ENCODE measurements at places on chromosomes 6 and 20.

DNA sequence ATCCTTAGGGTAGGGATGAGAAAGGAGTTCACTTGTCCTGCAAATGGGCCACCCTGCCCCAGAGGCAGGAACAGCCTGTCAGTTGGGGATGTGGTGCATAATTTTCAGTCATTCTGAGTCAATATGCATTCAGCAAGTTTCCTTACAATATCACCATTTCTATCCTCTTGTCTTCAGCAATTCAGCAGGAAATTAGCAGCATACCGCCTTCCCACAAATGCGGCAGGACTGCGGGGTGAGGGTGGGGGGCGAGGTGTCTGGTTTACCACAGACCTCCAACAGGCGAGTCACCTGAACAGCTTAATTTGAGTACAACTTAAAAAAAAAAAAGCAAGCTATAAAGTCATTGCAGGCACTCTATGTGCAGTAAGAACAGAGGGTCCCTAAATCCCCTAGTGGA is 126.8 kb downstream of the MAP3K7 start:
- no peak for DNase-seq

- no peak for DNase-seq
These were observed 482.1 kb upstream of the CITED2 start for GRCh38 chr6:139856562-139856961.

- DNase-seq = no peak
These were observed 35.3 kb downstream of the TRIM38 start for GRCh38 chr6:25997921-25998320.

DNA sequence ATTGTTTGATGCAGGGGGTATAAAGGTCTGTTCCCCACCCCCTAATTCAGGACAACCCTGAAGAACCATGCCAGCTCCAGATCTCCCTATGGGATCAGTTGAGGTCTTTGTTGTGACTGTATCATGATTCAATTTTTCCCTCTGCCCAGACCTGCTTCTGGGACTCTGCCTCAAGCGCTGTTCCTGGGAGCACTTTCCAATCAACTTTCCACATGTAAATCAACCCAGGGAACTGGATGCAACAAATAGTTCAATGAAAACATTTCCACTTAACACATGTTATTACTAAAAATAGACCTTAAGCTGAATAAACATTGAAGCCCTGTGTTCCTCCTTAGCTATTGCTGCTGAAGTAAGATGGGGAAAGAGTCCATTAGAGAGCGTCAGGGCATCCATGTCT is 139.5 kb downstream of the C6orf58 start:
- DNase-seq = no peak

- DNase-seq = no peak
These were observed 196.9 kb downstream of the DST start for GRCh38 chr6:56445818-56446217.

- DNase-seq = no peak
These were observed 582.3 kb upstream of the GJE1 start for GRCh38 chr6:141550471-141550870.
